Activated CD8-positive, alpha-beta memory T cell treated with anti-CD3 and anti-CD28 coated beads for 4 hours (primary cell): ENCODE measurements at places on chromosomes 5 and 9.

DNA sequence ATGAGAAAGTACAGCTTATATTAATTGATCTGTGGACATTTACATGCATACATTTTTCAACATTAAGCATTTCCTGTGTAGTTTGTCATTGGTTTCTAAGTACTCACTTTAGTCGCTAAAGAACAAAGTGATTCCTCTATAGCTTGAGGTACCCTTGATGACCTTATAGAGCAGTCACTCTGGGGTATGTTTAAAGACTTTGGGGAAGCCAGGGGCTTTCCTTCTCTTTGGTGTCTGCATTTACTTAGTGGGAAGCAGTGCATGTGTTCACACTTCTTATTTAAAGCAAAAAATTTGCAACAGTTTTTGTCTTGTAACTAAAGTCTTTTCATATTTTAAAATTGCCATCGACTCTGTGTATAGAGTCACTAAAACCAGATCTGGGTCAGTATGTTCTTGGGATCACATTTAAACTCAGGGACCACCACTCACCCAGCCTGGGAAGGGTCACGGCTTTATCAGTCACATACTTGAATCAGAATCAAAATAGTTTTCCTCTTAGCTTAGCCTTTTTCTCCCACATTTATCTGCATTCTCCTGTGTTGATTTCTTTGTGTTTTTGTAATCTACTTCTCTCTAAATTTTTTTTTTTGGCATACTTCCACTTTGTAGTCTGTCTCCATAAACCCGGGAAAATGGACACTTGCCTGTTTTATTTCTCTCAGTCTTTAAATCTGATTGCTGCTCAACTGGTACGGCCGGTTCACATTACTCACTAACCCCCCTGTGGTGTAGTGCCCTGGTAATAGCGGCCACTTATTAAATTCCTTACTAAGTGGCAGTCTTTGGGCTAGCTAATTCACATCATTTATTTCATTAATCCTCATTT, 143.9 kb upstream of the FBN2 start:
- DNase-seq = no peak

DNA sequence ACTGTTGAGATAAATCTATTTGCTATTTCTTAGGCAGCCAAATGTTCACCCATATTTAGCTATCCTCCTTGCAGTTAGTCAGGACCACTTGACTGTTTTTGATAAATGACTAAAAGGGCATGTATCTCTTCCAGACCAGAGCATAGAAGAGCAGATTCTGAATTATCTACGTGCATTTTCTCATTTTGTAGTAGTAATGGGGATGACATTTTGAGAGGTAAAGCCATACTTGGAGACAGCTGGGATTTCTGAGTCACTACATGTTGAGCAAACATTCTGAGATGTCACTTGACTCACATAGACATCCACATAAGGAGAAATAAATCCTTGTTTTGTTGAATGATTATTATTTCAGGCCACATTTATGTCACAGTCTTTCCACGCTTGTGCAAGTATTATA, 297.6 kb downstream of the CDH10 start:
- no peak for DNase-seq

GRCh38 chr9:130477564-130477963, 32.8 kb downstream of the ASS1 start:
- no peak for DNase-seq

GRCh38 chr9:133676450-133676849, 40.3 kb downstream of the DBH start:
- no peak for DNase-seq

DNA sequence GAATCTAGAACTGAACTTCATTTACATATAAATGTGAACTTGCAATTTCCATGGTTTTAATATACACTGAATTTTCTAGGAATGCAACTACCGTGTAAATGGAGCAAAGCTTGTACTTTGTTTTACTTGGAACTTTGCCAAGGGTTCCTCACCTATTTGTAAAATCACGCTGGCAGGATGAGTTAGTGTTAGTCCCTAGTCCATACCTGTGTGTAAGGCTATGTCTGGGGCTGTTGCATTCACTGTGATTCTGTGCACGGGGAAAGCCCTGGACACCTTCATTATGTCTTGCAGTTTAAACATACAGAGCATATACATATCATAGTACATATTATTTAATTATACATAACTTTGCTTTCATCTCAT, 119.9 kb downstream of the PAX5 start:
- no peak for DNase-seq

DNA sequence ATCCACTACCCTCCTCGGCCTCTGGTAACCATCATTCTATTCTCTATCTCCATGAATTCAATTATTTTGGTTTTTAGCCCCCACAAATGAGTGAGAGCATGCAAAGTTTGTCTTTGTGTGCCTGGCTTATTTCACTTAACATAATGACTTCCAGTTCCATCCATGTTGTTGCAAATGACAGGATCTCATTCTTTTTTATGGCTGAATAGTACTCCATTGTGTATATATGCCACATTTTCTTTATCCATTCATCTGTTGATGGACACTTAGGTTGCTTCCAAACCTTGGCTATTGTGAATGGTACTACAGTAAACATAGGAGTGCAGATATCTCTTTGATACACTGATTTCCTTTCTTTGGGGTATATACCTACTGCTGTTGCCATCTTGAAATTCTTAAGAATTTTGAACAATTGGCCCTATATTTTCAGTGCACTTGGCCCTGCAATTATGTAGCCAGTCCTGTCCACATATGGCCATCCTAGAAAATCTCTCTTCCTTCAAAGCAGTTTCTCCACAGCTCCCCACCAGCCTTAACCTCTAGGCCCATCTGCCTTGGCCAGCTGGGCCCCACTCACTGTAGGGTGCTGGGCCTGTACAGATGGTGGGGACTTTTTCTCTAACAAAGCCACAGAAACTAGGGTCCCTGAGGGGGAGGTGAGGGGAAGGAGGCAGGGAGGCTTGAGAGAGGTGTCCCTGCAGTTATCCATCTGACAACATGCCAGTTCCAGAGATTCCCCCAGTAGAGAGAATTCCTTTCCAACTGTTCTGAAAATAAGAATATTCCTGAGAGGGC, 81.9 kb upstream of the LHFPL2 start:
- no peak for DNase-seq

DNA sequence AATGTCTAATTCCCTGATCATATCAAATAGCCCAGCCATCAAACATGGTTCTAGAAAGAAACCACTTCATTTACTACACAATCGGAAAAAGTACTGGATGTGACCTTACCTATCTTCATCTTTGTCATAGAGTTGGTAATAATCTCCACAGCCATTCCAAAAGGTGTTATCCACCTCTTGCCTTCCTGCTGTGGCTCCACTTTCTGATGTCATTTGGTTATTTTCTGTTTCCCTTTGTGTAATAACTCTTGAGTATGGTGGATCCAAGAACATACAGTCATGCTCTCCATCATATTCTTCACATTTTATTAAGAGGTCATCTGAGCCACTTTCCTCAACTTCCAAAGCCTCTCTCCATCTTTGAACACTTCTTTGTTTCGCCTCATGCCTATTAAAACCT, 31.7 kb downstream of the PJA2 start:
- no peak for DNase-seq

DNA sequence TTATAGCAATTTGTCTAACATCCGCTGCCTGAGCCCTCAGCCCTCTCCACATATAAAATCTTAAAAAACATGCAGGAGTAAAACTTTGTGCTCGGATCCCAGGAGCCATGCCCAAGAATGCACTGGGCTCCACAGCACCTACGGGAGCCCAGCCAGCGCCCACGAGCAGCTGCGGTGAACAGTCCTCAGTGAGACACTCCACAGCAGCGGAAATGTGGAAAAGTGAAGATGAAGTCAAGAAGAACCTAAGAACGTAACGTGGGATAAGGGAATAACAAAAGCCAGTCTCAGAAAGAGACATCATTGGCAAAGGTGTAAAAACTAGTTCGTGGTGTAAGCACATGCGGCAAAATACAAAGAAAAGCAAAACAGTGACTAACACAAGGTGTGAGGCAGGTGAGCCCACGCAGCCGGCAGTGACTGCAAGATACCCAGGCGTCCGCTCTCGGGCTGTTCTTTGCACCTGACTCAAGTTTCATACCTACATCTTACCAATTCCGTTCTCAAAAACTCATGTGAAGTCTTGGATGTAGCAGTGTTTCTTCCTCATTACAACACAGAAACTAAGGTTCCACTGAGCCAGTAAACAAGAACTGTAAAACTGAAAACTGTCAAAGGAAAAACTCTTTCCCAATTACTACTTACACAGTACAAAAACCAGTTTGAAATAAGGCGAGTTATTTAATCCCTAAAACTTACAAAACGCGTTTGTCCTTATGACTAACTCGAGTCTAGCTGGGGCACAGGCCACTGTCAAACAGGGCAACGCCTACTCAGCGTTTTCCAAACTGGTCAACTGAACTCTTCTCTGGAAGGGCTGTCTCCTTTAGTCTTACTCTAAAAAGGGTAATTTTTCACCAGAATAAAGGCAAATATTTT, 1.7 kb downstream of the CAMSAP1 start:
- DNase-seq = no peak

DNA sequence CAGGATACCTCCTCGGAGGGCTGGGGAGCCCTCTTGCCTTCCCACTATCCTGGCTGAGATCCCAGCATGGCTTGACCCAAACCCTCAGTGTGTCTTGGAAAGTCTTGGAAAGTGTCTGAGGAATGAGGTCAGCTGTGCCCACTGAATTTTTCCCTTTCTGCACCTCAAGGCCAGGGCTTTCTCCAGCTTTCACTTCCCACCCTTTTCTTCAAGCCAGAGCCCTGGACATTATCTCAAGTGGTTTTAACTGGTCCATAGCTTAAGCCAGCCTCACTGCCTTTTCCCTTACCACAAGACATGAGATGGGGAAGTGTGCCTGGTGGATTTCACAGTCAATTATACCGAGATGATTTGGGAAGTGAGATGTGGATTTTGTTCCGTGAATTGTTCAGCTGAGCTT, 35.7 kb upstream of the LHX2 start:
- no peak for DNase-seq

DNA sequence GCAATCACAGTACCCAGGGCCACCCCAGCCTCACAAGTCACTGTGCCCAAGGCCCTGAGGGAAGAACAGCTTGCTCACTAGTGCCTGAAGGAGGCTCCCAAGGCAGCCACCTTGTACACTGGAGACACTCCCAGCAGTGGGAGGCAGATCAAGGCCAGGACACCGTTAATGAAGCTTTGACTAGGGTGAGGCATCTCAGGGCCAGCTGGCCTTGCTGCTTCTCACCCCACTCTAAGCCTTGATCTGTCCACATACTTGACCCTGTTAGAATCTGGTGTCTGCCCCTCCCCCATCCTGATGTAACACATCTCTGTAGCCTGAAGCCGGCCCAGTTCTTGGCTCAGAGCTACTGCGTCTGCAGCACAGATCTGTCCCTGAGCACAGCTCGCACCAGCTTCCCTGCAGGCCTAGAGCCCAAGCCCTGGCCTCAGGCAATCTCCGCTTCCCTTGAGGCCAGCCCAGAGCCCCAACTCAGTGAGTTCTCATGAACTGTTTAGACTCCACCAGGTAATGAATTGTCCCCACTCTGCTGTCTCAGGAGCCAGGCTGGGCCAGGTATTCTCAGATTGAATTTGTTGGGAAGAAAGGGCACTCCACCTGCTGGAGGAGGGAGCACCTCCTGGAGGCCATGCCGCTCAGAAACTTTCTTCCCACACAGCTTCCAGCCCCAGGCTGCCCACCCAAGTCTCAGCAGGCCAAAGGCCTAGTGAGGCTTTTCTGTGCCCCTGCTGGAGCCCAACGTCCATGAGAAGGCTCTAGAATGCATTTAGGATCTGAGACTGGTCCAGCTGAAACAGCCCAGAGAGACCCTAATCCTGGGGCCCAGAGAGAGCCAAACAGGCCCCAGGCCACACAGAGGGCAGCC, 13.4 kb upstream of the JADE2 start:
- DNase-seq = no peak

DNA sequence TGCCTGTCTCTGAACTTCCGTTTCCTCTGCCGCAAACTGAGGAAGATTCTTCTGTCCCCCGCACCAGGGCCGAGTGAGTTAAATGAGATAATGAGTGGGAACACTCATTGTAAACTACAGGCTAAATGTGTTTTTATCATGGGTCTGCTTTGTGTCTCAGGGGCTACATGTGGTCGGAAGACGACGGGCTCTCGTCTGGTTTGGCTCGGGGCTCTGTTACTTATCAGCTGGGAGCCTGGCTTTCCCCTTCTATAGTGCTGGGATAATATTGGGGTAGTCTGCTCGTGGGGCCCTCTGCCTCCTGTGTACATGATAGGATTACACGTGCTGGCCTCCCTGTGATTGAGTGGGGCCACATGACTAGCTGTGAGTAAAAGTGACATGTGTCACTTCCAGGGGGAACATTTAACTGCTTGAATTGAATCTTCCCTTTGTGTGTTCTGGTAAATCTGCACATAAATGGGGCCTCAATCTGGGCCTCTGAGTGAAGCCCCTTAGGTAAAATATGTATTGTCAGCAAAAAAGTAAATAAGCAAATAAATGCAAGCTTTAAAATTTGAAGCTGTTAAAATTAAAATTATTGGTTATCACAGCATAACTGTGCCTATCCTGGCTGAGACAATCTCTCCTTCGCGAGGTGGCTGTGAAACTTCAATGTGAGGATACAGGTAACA, 86.9 kb upstream of the SH3PXD2B start:
- DNase-seq = no peak

- DNase-seq = no peak
Observed at GRCh38 chr5:161299053-161299452, 247.5 kb downstream of the GABRB2 start.

DNA sequence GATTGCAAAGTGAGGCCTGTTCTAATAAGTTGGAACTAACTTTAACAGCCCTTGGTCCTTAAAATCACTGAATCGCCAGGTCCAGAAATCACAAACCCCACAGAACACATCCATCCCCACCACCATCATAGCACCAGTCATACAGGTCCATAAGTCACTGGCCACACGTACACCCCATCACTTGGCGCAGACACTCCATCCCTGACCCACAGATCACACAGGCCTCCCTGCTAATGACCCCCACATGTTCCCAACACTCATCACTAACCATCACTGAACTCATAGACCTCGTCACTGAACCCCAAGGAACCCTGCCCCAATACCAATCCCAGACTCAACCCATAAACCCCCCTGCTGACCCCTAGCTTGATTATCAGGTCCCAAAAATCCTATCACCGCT, 41.2 kb upstream of the ZNF300 start:
- DNase-seq = no peak

DNA sequence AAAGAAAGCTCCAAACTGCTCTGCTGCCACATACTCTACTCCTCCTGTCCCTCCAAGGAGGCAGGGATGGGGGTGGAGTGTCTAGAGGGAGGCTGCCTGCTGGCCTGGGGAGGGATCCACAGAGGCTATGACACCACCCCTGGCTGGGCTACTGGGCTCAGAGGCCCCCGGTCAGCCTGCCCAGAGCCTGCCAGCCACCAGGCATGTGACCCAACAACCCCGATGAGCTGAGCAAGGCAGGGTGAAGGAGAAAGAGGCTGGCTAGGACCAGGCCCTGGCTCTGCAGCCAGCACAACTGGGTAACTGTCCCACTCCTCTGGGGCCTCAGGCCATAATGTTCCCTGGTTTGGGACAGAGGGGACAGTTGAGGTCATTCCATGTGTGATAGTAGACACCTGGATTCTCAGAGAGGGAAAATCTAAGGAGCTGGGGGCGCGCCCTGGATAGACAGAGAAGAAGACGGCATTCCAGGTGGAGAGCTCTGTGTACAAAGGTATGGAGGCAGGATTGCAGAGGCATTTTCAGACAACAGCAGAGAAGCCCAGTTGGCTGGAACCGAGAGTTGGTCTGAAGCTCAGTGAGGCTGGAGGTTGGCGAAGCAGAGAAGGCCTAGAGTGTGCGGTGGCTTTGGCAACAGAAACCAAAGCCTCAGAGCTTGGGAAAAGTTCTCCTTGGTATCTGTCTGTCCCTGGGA, 33.8 kb upstream of the IL17B start:
- no peak for DNase-seq
